ENCODE measurements at places on chromosomes 1 and 21.

DNA sequence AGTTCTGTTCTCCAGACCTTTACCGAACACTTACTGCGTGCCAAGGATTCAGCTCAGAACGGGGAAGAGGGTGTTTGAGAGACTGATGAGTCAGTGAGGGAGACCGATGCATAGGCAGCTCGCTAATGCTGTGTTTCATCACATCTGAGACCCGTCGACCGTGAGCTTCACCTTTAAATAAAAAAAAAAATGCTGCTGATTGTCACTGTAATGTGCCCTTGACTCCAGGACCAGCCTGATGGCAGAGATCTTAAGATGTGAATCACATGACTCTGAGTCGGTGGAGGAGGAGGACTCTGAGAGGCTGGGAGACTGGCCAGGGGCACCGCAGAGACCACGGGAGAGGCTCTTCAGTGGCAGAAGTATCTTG is 28.8 kb downstream of the SPSB1 start:
- no peak for DNase-seq

DNA sequence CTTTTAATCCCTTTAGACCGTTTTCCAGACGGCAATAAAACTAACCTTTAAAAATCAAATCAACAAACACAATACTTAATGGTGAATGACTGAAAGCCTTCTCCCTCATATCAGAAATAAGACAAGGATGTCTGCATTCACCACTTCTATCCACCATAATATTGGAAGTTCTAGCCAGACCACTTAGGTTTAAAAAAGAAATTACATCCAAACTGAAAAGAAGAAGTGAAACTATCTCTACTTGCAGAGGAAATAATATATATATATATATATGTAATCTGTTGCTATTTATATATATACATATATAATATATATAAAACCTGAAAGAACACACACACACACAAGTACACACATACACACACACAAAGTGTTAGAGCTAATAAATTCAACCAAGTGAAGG is 100.4 kb downstream of the BRINP3 start:
- DNase-seq = no peak

DNA sequence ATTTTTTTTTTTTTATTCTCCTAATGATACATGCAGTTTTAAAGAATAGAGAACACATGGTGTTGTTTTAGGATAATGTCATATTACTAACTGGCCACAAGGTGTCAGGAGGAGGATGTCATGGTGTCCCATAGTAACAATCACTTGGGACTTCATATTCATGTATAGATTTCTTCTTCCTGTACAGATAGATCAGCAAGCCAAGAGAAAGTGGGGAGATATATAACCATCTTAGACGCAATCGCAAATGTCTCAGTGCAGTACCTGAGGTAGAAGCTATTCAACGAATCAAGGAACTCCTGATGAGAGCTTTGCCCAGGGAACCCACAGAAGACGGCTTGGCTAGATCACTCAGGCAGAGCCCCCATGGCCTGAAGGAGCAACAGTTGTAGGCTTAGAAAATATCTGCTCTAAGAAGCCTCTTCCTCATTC is 12.3 kb downstream of the OR2T11 start:
- no peak for DNase-seq

GRCh38 chr21:28336314-28336713 is 656.4 kb downstream of the LTN1 start:
- no peak for DNase-seq

DNA sequence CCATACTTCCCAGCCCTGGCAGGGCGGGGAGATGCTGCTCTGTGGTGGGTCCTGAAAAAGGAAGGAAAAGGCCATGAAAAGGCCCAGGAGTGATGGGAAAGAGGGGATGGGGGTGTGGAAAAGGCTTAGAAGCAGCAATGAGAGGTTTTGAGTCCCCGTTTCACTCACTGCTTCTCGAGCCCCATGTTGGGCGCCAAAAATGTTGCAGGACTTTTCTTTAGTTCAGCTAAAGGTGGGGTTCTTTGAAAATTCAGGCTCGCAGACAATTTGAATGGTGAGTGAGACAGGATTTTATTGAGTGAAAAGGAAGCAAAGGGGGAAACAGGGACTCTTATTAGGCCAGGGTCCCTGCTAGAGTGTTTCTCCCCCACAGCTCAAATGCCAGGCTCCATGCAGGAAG is 93.1 kb downstream of the MRPS6 start:
- DNase-seq = no peak

GRCh38 chr1:32960819-32961355 is 3.7 kb downstream of the RNF19B start:
- no peak for DNase-seq

- DNase-seq = peak; percentile 35
Measured at GRCh38 chr1:85048296-85049064, at the start of gene MCOLN3. TSS of gene MCOLN3 (minus strand) at chr1:85048500. CDS start at chr1:85045360, 3,140 bp downstream.

- no peak for DNase-seq
Measured at GRCh38 chr1:3578906-3579305, 32.4 kb downstream of the MEGF6 start.

DNA sequence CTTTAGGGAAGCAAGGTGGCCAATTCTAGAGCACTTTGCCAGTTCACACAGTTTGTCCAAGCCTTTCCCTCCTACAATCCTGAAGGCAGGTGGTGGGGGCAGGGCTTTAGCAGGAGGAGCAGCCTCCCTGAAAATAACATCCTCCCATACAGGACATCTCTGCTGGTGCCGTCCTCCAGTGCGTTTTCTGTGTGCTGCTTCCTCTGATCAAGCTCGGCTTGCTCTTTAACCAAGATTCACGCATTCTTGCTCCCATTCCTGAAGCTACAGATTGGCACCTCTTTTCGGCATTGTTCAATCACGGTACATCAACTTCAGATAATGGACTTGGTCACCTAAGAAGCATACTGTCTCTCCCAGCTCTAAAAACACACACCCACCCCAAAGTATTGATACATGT is 7.5 kb upstream of the DPT start:
- DNase-seq = no peak

DNA sequence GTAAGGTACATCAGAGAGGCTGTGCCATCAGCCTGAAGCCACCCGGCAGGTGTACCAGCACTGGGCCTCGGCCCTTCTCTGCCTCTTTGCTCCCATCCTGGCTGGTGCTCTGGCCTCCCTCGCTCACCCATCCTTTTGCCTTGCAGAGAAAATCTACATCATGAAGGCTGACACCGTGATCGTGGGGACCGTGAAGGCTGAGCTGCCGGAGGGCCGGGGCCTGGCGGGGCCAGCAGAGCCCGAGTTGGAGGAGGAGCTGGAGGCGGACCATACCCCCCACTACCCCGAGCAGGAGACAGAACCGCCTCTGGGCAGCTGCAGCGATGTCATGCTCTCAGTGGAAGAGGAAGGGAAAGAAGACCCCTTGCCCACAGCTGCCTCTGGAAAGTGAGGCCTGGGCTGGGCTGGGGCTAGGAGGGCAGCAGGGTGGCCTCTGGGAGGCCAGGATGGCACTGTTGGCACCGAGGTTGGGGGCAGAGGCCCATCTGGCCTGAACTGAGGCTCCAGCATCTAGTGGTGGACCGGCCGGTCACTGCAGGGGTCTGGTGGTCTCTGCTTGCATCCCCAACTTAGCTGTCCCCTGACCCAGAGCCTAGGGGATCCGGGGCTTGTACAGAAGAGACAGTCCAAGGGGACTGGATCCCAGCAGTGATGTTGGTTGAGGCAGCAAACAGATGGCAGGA is 24.5 kb upstream of the TNFRSF1B start:
- DNase-seq = no peak

- DNase-seq = no peak
Measured at GRCh38 chr1:91732291-91733107, 153.5 kb downstream of the TGFBR3 start.

DNA sequence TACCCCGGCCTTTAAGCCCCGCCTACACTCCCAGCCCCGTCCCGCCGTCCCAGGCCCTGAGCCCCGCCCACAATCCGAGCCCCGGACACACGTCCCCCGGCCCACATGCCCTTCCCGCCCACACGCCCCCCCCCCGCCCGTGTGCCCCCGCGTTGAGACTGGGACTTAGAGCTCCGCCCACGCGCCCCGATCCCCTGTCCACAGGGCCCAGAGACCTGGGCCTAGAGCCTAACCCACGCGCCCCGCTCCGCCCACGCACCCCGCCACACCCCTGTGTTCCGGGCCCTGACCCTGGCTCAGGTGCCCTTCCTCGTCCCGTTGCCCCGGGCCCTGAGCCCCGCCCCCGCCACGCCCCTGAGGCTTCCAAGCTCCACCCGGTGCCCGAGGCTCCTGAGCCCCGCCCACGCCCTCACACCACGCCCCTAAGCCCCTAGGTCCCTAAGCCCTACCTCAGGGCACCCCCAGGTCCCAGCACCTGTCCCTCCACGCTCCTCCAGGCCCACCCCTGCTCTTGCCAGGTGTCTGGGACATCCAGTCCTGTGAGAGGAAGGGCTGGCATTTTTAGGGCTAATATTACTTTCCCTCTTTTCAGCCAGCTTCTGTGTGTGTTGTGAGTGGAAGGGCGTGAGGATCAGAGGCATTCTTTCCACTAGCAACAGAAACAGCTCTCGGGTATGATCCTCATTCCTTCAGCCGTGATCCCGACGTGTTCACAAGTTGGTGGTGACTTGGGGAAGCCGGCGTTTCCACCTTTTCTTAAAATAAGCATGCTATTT is 552 bp upstream of the GPR157 start:
- peak; percentile 84 for DNase-seq

DNA sequence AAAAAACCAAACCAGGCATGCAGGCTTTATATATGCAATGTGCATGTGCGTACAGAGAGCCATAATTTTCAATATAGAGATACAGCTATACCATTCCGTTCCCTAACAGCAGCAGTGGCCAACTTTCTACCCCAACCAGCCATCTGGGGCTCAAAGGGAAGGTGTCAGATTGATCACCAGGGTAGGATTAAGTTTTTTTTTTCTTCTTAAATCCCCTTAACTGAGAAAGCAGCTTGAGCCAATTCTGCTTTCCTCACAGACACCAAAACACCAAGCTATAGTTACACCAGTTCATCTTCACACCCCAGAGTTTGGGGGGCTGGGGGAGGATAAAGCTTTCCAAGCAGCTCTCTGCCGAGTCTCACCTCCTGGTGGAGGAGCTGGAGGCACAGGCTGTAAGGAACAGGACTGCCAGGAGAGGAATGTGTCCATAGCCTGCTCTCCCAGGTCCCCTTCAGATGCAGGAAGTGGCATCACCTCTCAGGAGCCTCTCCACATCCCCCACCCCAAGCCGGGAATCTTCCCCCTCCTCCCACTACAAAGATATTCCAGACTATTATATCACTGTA is 87.9 kb downstream of the SSBP3 start:
- DNase-seq = no peak

DNA sequence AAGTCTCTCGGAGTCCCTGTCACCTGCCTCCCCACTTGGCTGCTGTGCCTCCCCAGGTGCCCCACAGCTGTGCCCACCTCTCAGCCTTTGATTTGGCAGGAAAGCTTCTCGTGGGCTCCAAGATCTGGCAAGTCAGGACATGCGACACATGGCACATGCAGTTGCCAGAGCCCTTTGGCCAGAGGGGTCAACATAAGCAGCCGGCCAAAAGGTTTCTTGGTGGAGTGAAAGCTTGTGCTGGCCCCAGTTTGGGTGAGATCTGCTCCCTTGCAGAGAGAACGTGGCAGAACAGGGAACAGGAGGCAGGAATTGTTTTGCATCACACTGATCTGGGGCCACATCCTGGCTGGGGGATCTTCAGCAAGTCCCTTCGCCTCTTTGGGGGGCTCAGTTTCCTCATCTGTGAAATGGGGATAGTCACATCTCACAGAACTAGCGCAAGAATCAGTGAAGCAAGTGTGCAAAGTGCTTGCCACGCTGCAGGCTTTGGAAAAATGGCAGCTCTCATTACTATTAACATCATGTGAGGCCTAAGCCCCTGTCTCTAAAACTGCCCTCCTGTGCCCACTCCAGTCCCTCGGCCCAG is 232.6 kb downstream of the TRABD2B start:
- DNase-seq = no peak

DNA sequence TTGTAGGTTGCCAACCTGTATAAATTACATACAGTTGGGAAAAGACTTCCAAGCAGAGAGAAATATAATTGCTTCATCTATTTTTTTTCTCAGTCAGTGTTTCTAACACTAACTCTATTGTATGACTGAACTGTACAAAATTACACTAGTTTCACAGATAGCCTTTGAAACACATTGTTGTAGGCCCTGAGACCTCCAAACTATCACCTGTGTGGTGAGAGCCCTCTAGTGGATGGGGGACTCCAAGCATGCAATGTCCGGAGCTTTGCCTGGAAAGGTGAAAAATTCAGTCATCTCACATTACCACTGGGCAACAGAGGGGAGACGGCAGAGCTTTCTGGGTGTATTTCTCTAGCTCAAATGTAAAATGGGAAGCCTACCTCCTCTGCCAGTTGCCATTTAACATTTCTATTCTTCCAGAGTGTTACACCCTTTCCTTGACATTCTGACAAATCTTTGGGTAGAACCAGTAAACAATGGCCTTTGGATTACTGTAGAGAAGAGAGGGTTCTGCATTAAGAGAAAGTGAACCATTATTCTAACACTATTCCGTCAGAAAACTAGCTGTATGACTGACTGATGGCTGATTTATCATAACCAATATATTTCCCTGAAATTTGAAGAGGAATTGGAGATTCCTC is 212.2 kb downstream of the LYPLAL1 start:
- peak; percentile 2 for DNase-seq

DNA sequence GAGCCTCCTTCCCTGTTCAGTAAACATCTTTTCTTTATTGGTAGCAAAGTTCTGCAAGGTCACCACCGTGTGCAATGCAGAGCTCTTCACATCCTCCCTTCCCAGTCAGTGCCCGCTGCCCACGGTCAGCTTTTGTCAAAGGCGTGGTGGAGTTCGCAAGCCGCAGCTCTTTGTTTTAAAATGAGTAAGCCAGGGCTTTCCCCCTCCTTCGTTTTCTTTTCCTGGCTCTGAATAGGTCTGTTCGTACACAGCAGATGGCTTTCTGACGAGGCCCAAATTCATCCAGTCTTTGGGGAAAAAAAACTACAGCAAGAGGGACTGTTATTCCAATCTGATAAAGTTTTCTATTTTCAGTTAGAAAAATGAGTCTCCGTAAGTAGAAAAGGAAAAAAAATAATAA is 153.2 kb downstream of the LRIG2 start:
- no peak for DNase-seq

DNA sequence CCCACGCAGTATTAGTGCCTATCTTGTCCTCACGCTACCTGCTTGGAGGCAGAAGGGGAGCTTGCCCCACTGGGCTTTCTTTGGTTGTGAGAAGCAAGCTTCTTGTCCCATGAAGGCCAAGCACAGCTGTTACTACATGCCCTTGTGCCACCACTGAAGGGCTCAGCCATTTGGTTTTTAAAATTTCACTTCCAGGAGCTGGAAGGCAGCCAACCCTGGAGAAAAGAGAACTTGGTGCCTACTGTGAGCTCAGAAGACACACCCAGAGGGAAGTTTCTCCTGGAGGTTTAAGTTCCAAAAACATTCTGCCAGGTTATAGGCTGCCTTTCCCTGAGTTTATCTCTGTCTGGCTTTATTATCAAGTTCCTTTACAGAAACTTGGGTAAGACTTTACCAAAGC is 187.4 kb downstream of the SLC35F3 start:
- no peak for DNase-seq

- no peak for DNase-seq
Measured at GRCh38 chr1:197173571-197174507, 27.4 kb upstream of the ASPM start.

DNA sequence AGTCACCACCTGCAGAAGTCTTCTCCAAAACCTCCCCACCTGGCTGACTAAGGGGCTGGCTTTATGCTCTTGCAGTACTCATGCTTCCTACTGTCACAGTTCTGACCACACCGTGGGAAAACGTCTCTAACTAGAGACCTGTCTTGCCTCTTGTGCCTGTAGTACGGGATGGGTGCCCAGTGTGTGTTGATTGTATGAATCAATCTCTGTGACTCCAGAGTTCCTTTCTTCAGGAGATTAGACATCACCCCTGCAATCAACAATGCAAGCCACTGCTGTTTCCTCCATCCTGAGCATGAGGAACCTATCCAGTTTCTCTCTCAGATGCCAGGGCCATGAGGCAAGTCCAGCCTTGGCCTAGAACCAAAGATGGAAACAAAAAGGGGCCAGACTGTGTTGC is 64.1 kb downstream of the LRRN2 start:
- no peak for DNase-seq
